ENCODE measurements at places on chromosomes 4 and X.

GRCh38 chr4:153722036-153722435, 37.8 kb downstream of the RNF175 start:
- no peak for DNase-seq

DNA sequence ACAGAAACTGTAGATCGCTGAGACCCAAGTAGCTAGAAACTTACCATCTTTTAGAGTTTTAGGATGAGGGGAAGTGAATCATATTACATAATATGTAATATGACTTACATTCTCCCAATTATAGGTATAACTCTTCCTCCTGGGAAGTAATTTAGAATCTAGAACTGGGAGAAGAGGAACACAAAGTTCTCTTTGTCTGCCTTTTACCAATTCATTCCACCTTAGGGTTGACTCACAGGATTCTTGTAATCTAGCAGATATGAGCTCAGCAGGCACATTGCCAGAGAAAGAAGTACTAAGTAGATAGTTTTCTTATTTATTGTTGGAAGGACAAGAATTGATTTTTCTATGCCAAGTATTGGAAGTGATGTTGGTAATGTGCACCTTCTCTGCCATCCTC, 58.0 kb upstream of the CCSER1 start:
- no peak for DNase-seq

- no peak for DNase-seq
Observed at GRCh38 chrX:78333521-78333920, 6.1 kb upstream of the CYSLTR1 start.

DNA sequence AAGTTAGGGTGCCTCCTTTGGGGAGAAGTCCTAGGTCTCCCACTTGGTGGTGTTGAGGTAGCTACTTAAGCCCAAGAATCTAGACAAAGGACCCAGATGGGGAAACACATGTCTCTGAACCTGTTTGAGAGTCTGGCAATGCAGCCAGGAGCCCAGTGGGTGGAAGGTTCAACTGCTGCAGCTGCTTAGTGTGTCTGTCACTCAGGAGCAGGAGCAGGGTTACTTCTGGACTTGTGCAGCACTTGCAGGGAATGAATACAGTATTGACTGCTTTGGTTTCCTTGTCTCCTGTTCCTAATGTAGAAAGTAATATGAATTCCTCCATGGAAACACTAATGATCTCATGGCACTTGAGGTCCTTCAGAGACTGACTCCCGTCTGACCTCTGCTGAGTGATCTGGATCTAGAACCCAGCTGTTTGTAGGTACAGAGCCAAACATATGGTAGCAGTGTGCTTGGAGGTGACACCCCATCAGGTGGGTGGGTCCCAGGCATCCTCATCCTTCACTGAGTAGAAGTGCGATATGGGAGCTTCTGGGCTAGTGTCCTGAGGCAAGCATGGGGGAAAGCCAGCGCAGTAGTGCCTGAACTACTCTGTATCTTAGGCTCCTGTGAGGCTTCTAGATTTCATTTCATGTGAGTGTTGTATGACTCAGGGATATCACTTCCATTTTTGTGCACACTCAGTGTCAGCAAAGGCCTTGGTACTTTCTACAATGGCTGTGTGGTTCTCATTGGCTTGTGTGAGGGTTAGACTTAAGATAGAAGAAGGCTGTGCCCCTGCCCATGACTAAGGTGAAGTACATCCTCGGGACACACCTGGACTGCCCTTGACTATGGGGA, 85.0 kb upstream of the WDR1 start:
- DNase-seq = no peak

- no peak for DNase-seq
Observed at GRCh38 chr4:48877827-48878535, 28.6 kb downstream of the OCIAD2 start.

DNA sequence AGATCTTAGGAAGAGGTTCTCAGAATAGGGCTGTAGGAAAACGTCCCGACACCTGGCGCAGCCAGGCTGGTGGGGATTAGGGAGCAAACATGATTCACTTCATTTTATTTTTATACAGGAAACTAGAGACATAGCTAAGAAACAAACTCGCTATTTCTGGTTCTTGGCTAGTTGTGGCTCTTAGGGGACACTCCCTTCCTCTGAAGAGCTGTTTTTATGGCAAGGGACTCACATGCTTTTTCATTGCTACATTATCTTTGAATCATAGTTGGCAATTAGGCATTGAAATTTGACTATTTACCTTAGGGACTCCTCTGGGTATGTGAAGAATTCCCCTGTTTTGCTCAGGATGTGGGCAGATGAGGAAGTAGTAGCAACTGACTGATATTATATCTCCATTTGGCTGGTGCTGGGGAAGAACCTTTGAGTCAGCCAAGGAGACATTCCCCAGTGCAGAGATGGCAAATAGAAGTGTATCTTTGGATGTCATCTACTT, 174.5 kb downstream of the SMIM20 start:
- peak; percentile 25 for DNase-seq

DNA sequence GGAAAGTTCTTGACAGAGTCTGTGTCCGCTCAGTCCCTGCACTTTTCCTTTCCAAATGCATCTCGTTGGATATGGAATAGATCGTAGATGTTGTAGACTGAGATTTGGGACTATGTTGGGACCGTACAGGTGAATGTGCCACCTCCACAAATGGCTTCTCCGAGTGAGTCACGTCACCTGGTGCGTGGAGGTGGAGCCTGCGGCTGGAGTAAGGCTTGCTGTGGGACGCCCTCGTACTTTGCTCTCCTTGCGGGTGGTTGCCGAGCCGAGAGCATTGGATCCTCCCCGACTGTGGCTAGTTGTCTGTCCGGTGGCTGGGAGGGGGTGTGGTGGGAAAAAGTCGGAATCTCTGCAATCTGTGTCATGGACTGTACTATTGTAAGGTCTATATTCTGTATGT, 60.5 kb downstream of the NELFA start:
- no peak for DNase-seq

DNA sequence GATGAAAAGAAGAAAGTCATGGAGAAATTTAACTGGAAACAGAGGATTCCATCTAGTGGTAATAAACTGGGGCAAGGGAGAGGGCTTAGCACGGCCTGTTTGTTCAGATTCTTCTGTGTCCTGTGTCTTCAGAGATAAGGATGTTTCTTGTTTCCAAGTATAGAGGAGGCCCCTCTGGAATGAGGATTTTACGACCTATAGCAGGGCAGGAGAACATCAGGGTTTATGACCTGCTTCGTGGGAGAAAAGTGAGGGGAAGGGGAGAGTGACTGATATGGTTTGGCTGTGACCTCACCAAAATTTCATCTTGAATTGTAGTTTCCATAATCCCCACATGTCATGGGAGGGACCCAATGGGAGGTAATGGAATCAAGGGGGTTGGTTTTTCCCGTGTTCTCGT, 93.0 kb upstream of the LDB2 start:
- DNase-seq = no peak

GRCh38 chr4:32824336-32824735, 2104.2 kb downstream of the PCDH7 start:
- DNase-seq = peak; percentile 29

DNA sequence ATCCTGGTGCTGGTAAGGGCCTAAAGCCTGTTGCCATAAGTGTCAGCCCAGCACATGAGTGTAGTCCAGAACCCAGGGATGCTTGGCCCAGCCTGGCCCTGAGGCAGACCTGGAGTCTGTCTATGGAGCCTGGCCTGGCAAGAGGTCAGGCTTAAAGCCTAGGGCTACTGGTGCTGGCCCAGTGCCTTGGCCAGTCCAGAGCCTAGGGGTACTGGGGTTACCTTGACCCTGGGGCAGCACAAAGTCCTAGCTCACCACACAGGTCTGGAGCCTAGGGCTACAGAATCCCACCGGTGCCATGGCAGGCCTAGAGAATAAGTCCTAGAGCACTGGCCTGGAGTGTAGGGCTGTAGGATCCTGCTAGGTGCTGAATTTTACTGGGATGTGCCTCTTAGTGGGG, 393.8 kb downstream of the MAGEE1 start:
- DNase-seq = no peak

DNA sequence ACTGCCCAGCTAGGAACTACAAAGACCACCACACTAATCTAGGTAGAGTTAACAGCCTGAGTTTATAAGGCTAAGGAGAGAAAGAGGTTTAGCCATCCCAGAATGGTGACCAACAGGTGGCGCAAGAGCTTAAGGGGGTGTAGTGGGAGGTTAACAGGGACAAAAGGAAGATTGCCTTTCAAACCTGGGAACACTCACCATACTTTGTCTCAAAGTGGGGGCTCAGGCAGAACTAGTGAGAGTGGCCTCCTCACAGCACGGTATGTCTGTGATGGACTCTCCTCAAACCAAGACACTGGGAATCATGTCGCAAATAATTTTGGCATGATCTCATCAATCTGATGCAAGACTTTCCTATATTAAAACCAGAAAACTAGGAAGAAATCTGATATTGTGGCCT, 23.4 kb downstream of the CCNI start:
- peak; percentile 40 for DNase-seq

- no peak for DNase-seq
Observed at GRCh38 chrX:132004728-132005127, 18.4 kb upstream of the STK26 start.

- DNase-seq = peak; percentile 52
Observed at GRCh38 chr4:123361195-123361861, 35.3 kb upstream of the SPRY1 start.

GRCh38 chr4:74751856-74752255, 42.5 kb downstream of the BTC start:
- DNase-seq = no peak

DNA sequence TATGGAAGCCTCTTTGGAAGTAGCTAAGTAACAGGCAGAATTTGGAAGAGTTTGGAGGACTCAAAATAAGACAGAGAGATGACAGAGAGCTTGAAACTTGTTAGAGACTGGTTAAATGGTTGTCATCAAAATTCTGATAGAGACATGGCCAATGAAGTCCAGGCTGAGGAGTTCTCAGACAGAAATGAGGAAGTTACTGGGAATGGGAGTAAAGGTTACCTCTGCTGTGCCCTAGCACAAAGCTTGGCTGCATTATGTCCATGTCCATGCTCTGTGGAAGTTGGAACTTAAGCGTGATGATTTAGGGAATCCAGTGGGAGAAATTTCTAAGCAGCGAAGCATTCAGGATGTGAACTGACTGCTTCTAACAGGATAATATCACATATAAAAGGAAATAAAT, 146.2 kb upstream of the NDST4 start:
- DNase-seq = no peak

GRCh38 chrX:109720947-109721346, 12.1 kb downstream of the ACSL4 start:
- no peak for DNase-seq

DNA sequence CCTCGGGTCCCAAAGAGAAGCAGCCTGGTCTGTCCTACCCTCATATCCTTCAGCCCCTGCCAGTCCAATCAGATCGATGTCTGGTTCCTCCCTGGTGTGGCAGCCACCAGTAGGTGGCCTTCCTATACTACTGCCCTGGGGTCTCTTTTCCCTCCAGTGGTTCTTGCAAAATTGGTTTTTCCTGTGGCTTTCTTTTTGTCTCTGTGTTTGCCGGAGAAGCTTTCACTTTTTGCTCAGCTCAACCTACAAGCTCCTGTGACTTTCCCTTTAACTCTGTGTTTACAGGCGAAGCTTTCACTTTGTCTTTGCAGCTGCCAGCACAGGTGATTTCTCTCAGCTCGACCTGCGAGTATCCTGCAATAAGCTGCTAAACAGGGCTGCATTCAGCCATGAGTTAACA, 46.8 kb downstream of the UGT2A3 start:
- DNase-seq = no peak

DNA sequence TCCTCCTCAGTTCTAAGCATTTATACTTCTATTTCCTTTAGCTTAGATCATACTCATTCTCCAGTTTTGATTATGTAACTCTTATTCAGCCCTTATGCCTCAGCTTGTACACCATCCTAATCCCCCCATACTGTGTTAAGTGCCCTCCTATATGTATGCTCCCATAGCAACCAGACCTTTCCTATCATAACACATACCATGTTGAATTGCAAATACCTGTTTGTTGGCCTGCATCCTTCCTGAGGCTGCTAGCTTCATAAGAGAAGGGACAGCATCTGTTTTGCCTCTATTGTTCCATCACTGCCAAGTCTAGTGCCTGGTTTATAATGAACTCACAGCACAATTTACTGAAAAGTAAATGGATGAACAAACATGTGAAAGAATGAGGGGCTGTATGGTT, 443.7 kb downstream of the CENPC start:
- no peak for DNase-seq

- peak; percentile 60 for DNase-seq
Observed at GRCh38 chrX:10722851-10723250, 102.5 kb upstream of the MID1 start.

- DNase-seq = no peak
Observed at GRCh38 chrX:12986164-12986779, 11.4 kb downstream of the TMSB4X start.

GRCh38 chrX:149570668-149571067, 16.6 kb downstream of the MAGEA9B start:
- DNase-seq = peak; percentile 21

DNA sequence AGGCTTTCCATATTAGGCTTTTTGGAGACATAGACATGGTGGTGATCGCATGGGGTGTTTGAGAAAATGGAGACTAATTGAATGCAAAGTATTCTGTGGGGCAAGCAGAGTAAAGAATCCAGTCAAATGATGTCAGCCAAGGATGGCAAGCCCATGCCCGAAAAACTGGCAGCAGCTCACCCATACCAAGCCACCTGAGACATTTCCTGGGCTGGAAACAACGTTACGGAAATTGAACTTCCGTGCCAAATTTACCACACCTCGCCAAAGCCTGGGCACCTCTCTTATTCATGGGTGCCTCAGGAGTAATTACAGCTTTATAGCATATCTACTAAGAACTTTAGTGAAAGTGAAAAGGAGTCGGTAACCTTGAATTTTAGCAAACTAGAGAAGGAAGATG, 166.4 kb downstream of the CBR4 start:
- no peak for DNase-seq

- no peak for DNase-seq
Observed at GRCh38 chr4:168883513-168883912, 126.5 kb downstream of the CBR4 start.

DNA sequence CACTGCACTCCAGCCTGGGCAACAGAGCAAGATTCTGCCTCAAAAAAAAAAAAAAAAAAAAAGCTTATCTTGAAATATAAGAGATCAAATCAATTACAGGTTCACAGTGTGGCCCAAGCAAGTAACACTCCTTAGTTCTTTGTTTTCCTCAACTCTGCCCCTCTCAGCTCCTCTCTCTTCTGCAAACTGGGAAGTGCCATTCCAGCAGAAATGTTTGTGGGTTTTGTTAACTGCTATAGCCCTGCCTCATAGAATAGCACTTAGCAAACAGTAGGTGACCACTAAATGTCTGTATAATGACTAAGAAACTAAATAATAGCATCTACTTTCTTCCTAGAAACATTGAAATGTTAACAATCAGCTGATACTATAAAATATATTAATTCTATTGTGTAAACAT, 160.0 kb upstream of the NAP1L5 start:
- peak; percentile 10 for DNase-seq

GRCh38 chr4:94545296-94545695, 93.6 kb downstream of the PDLIM5 start:
- DNase-seq = peak; percentile 65

Data from brain microvascular endothelial cell (primary cell).